Stimulated activated CD8-positive, alpha-beta memory T cell treated with anti-CD3 and anti-CD28 coated beads, Interleukin-2, amount 100 ng/mL, for 48 hours (primary cell): ENCODE measurements at places on chromosomes 2 and 18.
A peak's percentile ranks its signal among the peaks of the same experiment; 100 is the strongest.

GRCh38 chr2:68714866-68715265 is 19.7 kb upstream of the ARHGAP25 start:
- peak; percentile 23 for DNase-seq

GRCh38 chr18:45063246-45064038 is 382.8 kb downstream of the SETBP1 start:
- no peak for DNase-seq

- no peak for DNase-seq
These were observed 8.9 kb upstream of the SPDYA start for GRCh38 chr2:28801726-28802125.

DNA sequence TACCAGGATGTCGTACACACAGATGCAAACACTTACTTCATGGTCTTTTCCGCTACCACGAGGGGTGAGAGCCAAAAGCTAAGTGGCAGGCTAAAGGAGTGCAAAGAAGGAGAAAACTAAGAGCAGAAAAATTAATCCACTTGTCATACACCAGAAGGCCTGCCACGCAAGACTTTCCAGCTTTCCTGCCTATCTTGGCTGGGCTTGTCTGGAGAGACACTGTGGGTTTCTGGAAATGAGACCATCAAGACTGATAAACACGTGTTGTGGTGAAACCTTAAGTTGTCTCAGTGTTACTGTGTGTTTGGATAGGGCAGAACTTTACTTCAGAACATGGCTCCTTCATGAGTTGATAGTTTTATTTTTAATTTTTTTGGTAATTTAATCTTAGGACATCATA is 175.6 kb downstream of the FMNL2 start:
- DNase-seq, result no peak

GRCh38 chr2:25079050-25079635 is 37.3 kb downstream of the EFR3B start:
- no peak for DNase-seq

GRCh38 chr2:3179208-3179607 is 198.4 kb downstream of the EIPR1 start:
- DNase-seq, result no peak

GRCh38 chr2:188773075-188773474 is 201.1 kb upstream of the COL3A1 start:
- DNase-seq, result no peak

DNA sequence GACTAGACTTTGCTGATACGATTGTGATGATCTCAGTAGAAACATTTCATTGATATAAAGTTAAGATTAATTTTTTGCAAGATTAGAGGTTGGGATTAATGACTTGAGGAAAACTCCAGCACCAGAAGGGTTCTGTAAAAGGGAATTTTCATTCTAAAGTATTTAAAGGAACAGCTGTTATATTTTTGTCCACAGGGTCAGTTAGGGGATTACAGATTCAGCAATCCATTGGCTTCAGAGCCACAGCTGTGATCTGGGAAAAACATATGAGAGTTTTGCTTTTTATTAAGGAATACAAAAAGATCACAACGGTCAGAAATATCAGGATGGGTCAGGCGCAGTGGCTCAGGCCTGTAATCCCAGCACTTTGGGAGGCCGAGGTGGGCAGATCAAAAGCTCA is 19.6 kb upstream of the REV1 start:
- no peak for DNase-seq
